ENCODE measurements at places on chromosomes 13 and 19.

- no peak for DNase-seq
Observed at GRCh38 chr13:27963491-27963890, 5.6 kb downstream of the CDX2 start.

DNA sequence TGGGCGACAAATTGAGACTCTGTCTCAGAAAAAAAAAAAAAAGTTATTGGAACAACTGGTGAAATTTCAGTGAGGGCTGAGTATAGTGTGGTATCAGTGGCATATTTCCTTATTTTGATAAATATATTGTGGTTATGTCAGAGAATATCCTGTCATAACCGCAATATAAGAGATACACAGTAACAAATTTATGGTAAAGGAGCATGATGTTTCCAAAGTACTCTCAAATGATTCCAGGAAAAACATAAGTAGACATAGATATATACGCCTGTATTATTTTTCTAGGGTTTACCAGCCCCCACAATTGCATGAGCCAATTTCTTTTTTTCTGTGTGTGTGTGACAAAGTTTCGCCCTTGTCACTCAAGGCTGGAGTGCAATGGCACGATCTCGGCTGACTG, 5.7 kb upstream of the C5AR1 start:
- DNase-seq = no peak

- DNase-seq = no peak
Observed at GRCh38 chr13:42039457-42039945, 8.9 kb upstream of the DGKH start.

- DNase-seq = no peak
Observed at GRCh38 chr13:70363991-70364390, 255.7 kb upstream of the KLHL1 start.

GRCh38 chr13:46289260-46289955, 77.7 kb downstream of the LRRC63 start:
- no peak for DNase-seq

DNA sequence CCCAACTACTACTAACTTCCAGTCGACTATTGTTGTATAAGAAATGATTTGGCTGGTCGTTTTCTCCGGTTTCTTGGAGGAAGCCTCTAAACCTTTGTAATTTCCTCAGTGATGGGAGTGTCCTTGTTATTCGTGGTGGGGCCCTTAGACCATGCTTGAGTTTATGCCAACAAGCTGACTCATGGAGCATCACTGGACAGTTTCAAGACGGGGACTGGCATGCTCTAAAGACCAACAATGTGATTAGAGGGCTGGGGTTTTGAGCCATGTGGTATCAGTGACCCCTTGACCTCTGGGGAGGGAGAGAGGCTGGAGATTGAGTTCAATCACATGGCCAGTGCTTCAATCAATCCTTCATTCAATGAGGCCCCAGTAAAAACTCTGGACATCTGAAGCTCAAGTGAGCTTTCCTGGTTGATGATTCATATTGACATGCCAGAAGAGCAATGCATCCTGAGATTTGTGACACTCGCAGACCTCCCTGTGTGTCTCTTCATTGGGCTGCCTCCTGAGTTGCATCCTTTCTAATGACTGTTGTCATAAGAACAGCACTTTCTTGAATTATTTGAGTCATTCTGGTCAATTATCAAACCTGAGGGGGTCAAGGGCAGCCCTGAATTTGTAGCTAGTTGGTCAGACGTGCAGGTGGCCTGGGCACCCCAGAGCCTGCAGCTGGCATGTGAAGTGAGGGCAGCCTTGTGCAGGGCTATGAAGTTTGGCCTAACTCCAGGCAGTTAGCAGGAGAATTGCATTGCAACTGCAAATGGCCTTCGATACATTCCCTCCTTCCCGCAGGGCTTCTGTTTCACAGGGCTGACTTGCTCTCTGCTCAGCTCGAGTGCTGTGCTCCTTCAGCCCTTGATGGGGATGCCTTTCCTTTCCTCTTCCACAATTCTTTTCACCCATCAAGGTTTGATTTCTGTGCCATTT, 246.5 kb downstream of the FGF9 start:
- DNase-seq = no peak

DNA sequence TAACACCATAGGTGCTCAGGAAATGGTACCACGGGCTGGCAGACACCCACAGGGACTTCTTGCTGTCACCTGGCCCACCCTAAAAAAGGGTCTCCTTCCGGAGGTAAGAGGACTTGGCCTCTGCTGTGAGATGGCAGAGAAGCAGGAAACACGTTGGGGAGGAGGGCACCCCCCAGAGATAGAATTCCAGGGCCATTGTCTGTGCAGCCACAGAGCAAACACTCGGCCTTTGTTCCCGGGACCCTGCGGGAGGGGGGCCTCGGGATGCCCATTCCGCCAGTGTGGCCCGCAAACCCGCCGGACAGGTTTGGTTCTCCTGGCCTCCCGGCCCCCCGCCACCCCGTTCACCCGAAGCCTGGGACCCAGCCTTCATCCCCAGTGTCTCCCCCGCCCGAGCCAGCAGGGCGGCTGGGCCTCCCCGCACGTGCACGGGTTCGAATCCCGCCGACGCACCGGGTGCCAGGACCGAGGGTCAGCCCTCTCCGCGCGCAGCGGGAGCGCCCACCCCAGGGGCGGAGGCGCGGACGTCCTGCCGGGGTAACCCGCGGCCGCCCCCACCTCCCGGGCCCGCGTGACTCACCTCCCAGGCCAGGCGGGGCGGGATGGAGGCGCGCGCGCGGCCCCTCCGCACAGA, 714 bp downstream of the PLPP2 start:
- peak; percentile 37 for DNase-seq

GRCh38 chr13:21478881-21479808, 20.0 kb upstream of the ZDHHC20 start:
- DNase-seq = peak; percentile 81

DNA sequence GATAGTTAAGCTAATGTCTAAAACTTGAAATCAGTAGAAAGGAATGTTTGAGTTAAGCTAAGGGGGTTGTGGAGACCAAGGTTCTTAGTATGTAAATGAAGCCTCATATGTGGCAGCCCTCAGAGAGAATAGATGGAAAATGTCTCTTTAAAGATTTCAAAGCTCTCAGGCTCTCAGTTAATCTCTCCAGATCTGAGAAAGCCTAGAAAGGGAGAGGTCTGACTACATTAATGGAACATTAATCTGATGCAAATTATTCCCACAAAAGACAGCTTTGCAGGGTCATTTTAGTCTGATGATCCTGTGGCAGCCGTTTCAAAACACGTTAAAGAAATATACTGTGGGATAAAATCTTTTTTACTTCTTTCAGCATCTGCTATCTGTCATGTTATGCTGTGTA, 267.0 kb downstream of the SLC7A1 start:
- DNase-seq = no peak

- peak; percentile 76 for DNase-seq
Observed at GRCh38 chr13:94073007-94073744, 406.3 kb downstream of the DCT start.

DNA sequence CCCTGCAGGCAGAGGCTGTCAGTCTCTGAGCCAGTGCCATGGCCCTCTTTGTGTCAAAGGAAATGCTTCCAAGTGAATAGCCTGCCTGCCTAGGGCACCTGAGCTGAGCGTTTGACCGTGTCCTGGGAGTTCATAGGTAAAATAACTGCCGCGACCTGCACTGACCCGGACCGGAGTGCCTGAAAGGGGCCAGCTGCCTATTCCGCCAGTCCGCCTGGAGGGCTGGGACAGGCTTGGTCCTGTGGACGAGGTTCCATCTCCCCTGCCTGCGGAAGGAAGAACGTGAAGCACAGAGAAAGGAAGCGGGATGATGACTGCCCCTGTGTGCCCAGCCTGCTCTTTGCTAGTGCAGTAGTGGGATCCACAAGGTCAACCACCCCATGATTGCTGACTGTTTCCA, 17.5 kb upstream of the ZNF492 start:
- no peak for DNase-seq

- DNase-seq = no peak
Observed at GRCh38 chr19:2233601-2234280, 2.4 kb downstream of the PLEKHJ1 start.

- peak; percentile 2 for DNase-seq
Observed at GRCh38 chr19:20416661-20417060, 148.9 kb downstream of the ZNF737 start.

DNA sequence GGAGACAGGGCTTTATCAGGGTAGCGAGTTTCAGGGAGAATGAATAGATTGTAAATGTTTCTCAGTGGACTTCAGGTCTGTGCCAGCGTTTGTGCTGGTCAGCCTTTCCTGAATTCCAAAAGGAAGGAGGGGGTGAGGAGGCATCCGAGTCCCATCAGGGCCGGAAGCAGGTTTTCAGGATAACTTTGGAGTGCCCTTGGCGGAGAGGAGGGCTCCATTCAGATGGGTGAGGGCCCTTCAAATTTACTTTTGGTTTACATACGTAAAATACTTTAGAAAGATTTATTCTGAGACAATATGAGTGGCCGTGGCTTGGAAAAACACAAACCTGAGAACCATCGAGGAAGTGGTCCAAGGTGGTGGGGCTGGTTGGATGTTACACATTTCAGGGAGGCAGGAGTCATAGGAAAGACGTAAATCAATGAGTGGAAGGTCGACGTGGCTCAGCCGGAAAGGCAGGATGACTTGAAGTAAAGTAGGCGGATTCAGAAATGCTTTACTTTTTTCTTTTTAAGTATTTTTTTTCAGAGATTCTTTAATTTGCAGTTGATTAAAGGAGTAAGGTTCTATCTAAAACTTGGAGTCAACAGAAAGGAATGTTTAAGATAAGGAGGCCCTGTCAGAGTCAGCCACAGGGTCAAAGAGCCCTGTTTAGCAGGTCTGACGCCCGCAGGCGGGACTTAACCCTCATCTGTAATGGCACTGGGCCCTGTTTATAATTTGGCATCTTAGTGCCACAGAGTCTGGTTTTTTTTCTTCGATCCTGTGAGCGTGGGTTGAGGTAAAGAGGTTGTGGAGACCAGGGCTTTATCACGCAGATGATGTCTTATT, 32.8 kb downstream of the ATP11A start:
- DNase-seq = peak; percentile 90

DNA sequence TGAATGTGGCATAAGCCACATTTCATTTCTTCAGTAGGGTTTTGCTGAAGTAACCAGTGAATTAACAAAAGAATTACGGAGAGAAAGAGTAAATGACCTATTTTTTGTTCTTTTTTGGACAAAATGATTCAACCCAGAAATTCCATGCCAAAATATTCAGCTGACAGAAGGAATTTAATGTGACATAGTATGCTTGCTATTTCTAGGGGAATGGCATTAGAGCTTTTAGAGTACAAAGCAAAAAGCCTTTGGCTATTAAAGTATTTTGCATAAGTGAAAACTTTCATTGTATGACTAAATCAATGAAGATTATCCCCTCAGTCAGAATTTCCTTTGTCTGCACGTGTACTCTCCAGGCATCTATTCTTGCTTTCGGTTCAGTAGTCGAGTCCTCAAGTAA, 465.3 kb downstream of the COG6 start:
- DNase-seq = peak; percentile 68

DNA sequence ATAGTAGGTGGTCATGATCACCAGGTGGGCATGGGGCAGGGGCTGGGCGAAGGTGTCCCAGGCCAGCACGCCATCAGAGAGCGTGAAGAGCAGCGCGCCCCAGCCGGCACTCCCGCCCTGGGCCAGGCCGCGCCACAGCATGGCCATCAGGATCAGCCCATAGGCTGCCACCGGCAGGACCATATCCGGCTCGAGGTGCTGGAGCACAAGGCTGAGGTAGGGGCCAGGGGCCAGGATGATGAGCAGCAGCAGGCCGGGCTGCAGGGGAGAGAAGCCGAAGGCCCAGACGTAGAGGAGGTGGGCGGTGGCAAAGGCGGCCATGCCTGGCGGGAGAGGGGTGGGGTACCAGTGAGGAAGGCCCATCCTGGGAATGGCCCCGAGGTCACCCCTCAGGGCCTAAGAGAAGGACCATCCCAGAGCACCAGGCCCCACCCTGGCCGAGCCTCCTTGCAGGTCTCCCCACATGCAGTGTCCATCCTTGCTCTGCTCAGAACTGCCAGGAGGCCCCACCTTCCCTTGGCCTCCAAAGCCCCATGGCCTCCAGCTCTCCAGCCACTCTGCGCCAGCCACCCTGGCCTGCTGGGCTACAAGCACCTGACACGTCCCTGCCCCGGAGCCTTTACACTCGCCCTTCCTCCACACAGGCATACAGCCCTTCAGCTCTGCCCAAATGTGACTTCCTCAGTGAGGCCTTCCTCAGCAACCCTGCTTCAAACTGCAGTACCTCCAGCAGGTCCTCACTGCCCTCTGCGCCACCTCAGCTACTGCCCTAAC, 1.1 kb downstream of the TMEM86B start:
- no peak for DNase-seq

- DNase-seq = no peak
Observed at GRCh38 chr13:68046903-68047302, 816.8 kb upstream of the PCDH9 start.
